ENCODE measurements at places on chromosomes 4 and X.

- DNase-seq = no peak
These were observed 37.1 kb downstream of the CHIC2 start for GRCh38 chr4:54027311-54027710.

- no peak for DNase-seq
These were observed 520.4 kb downstream of the BCOR start for GRCh38 chrX:39577206-39577984.

DNA sequence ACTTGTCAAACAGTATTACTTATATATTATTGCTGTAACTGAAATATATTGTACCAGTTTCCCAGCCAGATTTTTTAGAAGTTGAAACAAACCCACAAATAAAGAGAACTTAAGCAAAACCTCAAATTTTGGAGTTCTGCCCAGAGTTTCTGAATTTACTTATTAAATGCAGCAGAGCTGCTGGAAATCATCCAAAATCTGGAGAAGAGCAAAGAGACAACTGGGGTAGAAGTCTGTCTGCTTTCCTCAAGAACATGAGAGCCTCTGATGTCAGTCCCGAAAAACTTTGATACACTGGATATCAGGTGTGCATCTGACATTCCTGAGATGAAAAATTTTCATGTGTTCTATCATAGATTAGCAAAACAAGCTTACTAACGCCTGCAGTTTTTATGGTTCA is 325.9 kb downstream of the NR3C2 start:
- DNase-seq = no peak

- no peak for DNase-seq
These were observed 17.9 kb upstream of the EXOSC9 start for GRCh38 chr4:121783210-121783609.

GRCh38 chr4:8419222-8420041 is 21.1 kb downstream of the ACOX3 start:
- DNase-seq = no peak

Data from activated CD8-positive, alpha-beta memory T cell treated with anti-CD3 and anti-CD28 coated beads for 4 hours (primary cell).